RKO (cell line): ENCODE measurements at places on chromosomes 11 and 22.

GRCh38 chr11:21635394-21636145 lies 557.3 kb upstream of the ANO5 start:
- peak; percentile 24 for DNase-seq

- no peak for DNase-seq
Measured at GRCh38 chr11:39434466-39434865, 2025.0 kb downstream of the LRRC4C start.

- DNase-seq = peak; percentile 16
Measured at GRCh38 chr11:35363854-35364780, 55.2 kb downstream of the SLC1A2 start.

DNA sequence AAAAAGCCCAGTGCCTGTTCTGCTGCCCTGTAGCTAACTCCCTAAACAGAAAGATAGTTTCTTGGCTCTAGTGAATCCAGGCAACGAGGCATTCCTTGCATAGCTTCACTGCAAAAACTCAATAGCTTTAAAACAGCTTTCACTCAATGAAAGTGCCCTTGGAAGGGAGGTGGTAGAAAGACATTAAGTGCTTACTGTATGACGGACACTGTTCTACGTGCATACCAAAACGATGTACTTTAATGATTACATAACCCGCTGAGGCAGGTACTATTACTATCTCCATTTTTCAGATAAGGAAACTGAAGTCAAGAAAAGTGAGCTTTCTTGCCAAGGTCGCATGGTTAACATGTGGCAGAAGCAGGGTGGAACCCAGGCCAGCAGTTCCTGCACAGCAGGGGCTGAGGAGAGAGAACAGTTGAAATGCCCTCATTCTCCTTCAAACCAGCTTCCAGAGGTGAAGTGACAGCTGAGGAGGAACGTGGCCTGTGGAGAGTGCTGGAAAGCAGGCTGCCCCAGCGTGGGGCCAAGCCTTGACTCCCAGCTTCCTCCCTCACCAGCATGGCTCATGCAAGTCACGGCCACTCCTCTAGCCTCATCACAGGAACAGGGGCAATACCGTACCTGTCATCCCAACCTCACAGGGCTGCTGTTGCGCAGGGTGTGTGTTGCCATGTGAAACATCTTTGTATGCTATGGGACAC lies 227.5 kb upstream of the NARS2 start:
- no peak for DNase-seq

- DNase-seq = no peak
Measured at GRCh38 chr11:20839231-20839630, 169.8 kb downstream of the NELL1 start.
